ENCODE measurements at places on chromosomes 13 and 19.

DNA sequence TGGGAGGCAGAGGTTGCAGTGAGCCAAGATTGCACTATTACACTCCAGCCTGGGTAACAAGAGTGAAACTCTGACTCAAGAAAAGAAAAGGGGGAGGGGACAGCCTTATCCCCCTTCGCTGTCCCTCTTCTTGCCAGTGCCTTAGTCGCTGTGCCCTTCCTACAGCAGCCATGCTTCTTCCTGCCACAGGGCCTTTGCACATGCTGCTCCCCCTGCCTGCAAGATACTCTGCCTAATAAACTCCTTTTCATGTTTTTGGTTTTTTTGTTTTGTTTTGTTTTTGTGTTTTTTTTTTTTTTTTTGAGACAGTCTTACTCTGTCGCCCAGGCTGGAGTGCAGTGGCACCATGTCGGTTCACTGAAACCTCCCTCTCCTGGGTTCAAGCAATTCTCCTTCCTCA lies 21.4 kb downstream of the NWD1 start:
- DNase-seq = no peak

- DNase-seq = no peak
Measured at GRCh38 chr13:66693656-66694055, 536.5 kb downstream of the PCDH9 start.

GRCh38 chr13:39144941-39145533 lies 106.8 kb downstream of the NHLRC3 start:
- DNase-seq = no peak

GRCh38 chr19:17107546-17108452 lies 32.2 kb downstream of the MYO9B start:
- peak; percentile 35 for DNase-seq

DNA sequence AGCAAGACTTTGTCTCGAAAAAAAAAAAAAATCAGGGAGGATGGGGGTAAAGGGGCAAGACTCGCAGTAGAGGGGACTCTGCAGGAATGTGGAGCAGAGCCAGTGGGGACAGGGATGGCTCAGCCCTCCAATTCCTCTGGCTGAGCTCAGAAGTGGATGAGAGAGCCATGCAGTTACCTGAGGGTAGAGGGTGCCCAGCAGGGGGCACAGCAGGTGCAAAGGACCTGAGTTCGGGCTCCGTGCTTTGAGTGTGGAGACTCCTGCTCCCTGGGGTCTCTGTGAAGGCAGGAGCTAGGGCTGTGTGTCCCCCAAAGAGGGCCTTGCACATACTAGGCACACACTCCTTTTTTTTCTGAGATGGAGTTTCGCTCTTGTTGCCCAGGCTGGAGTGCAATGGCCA lies 7.7 kb downstream of the DOCK6 start:
- no peak for DNase-seq

- peak; percentile 53 for DNase-seq
Measured at GRCh38 chr19:9914315-9915207, 21.8 kb downstream of the OLFM2 start.

DNA sequence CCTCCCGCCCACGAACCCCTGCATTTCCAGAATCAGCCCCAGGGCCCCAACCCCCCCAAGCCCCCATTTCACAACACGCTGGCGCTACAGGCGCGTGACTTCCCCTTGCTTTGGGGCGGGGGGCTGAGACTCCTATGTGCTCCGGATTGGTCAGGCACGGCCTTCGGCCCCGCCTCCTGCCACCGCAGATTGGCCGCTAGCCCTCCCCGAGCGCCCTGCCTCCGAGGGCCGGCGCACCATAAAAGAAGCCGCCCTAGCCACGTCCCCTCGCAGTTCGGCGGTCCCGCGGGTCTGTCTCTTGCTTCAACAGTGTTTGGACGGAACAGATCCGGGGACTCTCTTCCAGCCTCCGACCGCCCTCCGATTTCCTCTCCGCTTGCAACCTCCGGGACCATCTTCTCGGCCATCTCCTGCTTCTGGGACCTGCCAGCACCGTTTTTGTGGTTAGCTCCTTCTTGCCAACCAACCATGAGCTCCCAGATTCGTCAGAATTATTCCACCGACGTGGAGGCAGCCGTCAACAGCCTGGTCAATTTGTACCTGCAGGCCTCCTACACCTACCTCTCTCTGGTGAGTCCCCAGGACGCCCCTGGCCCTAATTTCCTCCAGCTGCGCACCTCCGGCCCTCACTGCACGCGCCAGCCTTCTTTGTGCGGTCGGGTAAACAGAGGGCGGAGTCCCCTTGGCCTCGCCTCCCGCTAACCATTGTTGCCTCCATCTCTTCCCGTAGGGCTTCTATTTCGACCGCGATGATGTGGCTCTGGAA lies at the start of gene FTL:
TSS of gene FTL (plus strand) at position 270 of the 766 bp plus-strand sequence. CDS start at position 469, 199 bp downstream.
- peak; percentile 93 for DNase-seq

GRCh38 chr19:33080761-33081681 lies at the start of gene GPATCH1:
Gene GPATCH1 (plus strand): TSS chr19:33081181. CDS start chr19:33081194, 13 bp downstream.
- peak; percentile 86 for DNase-seq
